Activated CD4-positive, CD25-positive, alpha-beta regulatory T cell treated with anti-CD3 and anti-CD28 coated beads, Interleukin-2, amount 50 U/mL, for 72 hours (primary cell): ENCODE measurements at places on chromosomes 5 and 9.
A peak's percentile ranks its signal among the peaks of the same experiment; 100 is the strongest.

GRCh38 chr5:160978944-160979343 is 126.9 kb upstream of the ATP10B start:
- DNase-seq, result no peak

DNA sequence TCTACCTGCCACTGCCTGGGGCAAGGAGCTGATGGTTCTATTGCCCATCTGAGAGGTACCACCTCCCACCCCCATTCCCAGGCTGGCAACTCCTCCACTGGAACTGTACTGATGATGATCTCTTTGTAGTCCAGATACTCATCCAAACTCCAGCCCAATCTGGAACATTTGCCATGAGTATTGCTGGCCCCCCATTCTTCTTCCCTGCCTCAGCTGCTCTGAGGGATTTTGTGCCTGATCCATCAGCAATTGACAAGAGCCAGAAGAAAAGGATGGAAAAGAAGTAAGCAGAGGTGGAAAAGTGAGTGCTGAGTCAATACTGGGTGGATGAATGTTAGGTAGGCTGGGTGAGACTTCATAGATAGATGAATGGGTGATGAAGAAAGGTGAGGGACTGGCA is 101.2 kb downstream of the NMUR2 start:
- no peak for DNase-seq

DNA sequence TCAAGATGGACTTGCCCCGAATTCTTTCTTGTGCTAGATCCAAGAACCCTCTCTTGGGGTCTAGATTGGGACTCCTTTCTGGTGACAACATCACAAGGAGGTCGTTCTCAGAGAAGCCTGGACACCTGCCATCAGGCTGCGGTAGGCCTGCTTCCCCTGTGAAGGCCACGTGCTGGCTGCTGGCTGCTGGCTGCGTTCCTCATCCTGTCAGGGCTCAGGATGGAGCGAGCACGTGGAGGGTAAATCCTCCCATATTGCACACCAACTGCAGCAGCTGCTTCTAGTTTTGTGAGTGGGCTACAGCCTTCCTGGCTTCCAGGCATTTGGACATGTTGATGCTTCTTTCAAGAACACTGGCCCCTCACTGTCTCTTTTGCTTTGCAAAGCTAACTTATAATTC is 95.6 kb downstream of the HSPA4 start:
- DNase-seq, result no peak

- DNase-seq, result no peak
Measured at GRCh38 chr5:145222622-145223021, 612.5 kb downstream of the PRELID2 start.

DNA sequence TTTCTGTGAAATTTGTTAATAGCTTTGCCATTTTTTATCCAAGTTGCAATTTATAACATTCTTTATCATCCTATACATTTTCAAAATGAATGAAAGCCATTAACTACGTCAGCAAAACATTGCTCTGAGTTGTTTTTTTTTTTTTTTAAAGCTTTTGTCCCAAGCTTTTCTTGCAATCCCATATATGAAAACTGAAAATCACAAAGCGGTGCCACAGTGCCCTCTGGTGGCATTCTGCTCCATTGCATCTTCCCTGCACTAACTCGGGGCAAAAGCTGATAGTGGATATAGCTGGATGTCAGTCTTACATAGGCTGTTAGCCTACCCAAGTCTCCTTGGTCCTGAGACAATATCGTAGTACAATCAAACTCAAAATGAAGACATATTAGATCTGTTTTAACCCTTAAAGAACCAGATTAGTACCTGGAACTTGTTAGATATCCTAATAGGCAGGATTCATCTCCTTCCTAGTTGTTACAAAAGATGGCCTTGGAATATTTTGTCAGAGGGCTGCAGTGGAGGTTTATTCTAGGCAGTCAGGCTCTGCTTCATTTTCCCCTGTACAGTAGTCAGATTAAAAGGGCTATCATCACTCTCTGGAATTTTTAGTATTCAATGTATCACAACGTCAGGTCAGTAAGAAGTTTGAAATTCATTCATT is 669.9 kb downstream of the PTPRD start:
- peak; percentile 53 for DNase-seq

DNA sequence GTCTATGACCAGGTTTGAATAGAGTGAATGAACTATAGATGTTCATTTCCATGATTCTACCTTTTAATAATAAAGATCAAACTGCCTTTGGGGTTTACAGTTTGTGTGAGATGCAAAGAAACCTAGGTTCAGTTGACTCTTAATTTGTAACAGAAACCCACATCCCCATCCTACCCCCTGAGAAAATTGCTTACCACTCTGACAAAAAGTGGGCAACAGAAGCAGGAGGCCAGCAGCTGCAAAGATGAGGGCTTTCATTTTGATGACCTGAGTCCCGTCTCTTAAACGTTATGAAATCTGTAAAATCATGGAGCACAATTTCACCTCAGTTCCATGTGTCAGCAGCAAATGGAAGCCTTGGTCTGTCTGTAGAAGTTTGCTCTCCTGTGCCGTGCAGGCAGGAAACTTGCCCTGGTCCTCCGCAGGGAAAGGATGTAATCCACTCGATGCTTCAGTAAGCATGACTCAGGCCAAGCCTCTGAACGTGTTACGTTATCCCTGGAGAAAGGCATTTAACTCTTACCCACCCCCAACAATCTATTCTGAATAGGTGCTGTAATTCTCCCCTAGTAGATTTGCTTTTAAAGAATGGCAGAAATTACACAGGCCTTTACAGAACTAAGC is at the start of gene F2RL2:
Gene F2RL2, minus strand, starts transcription at position 431 of the 624 bp plus-strand sequence. Its CDS starts 173 bp downstream, at position 258.
- DNase-seq, result no peak

DNA sequence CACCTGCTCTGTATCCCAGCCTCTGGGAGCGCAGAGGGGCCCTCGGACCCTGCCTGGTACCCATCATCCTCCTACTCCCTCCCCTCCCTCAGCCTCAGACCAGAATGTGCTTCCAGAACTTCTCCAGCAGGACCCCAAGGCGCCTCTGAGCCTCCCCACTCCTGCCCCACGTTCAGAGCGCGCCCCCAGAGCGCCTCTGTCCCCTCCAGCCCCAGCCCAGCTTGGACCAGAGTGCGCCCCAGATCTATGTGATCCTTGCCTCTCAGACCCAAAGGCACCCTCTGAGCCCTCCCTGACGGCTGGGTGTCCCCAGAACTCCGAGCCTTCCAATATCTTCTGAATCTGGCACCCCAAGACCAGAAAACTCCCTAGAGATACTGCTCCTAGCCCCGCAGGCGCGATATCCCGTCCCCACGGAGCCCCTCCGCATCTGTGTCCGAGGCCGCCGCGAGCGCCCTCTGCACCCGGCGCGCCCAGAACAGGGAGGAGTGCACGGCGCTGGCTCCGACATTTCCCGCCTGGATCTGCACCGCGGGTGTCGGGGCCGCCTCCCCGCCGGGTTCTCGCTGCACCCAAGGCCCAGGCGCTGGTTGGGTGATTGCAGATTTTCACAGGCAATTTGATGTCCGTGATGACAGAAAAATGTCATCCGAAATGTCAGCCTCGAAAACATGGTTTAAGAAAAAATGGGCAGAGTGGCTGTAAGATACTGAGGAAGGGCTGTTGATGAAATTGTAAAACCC is 522 bp downstream of the BHMT start:
- DNase-seq, result no peak

DNA sequence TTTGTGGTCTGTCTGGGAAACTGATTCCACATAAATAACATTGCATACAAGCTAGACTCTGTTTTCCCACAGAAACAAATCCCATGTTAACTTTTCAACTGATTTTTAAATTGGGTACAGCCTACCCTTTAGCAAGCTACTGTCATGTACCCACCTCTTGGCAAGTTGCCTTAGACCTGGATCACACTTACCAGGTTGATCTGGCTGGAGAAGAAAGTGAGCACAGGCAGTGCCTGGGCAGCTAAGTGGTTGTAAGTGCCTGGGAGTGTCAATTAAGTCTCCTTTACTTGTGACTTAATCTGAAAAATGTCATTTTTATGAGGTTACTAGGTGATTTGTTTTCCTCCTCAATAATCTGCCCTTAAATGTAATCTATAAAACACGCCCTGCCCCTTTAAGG is 336.4 kb downstream of the ARL15 start:
- DNase-seq, result no peak

- no peak for DNase-seq
Measured at GRCh38 chr5:68730979-68731654, 362.7 kb upstream of the SLC30A5 start.

- DNase-seq, result no peak
Measured at GRCh38 chr5:122863240-122863639, 17.8 kb downstream of the SNX24 start.

DNA sequence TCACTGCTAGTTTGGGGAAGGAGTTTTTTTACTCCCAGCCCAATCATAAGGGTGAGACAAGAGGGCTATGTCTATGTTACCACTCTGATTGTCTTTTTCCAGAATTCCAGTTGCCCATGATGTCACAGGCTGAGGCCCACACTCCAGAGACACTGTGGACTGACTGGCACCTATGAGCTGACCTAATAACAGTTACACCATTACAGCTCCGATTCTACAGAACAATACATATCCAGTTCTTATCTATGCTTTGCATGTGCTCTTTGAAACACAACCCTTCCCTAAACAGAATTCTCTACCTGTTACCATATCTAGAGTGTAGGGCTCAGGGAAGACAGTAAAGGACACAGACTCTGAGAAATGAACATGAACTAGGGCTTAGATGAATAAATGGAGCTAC is 45.7 kb upstream of the ALDOB start:
- DNase-seq, result no peak

- no peak for DNase-seq
Measured at GRCh38 chr9:87643107-87643650, 82.7 kb upstream of the CTSL start.

- DNase-seq, result no peak
Measured at GRCh38 chr5:171137768-171138525, 171.1 kb upstream of the TLX3 start.

DNA sequence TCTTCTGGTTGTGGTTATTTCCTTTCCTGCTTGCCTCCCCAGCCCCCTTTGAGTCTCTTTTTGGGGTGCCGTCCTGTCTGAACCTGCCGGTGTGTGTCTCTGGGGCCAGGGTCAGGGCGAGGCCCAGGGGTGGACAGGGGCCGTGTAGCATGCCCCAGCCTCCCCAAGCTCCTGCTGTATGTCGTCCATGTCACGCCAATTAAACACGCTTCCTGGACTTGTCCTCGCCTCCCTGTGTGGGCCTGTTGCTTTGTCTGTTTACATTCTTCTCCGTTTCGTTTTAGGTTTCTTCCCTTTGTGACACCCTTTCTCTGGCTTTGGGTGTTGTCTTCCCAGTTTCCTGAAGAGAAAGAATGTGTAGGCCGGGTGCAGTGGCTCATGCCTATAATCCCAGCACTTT is 28.5 kb upstream of the HMCN2 start:
- no peak for DNase-seq

DNA sequence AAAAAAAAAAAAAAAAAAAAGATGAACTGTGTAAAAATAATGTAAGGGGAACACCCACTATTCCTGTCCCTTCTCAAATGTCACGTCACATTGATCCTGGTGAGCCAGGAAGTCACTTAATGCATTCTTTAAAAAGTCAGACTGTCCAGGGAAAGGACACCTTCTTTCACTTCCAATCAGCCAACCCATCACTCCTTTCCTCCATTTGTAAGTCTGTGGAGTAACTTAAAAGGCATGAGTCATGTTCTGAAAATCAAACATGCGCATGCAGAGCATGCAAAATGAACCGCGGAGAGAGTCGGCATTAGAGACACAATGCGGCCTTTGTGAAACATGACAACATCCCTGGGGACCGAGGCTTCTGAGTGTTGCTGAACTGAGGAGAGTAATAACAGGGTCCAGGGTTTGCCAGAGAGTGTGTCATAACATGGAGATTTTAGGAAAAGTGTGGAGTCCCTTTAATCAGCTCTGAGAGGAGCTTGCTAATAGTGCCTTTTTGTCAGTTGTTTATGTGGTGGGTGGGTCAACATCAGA is 77.6 kb upstream of the SEMA6A start:
- DNase-seq, result no peak

- DNase-seq, result no peak
Measured at GRCh38 chr9:34746526-34746925, 36.6 kb upstream of the CCL21 start.

DNA sequence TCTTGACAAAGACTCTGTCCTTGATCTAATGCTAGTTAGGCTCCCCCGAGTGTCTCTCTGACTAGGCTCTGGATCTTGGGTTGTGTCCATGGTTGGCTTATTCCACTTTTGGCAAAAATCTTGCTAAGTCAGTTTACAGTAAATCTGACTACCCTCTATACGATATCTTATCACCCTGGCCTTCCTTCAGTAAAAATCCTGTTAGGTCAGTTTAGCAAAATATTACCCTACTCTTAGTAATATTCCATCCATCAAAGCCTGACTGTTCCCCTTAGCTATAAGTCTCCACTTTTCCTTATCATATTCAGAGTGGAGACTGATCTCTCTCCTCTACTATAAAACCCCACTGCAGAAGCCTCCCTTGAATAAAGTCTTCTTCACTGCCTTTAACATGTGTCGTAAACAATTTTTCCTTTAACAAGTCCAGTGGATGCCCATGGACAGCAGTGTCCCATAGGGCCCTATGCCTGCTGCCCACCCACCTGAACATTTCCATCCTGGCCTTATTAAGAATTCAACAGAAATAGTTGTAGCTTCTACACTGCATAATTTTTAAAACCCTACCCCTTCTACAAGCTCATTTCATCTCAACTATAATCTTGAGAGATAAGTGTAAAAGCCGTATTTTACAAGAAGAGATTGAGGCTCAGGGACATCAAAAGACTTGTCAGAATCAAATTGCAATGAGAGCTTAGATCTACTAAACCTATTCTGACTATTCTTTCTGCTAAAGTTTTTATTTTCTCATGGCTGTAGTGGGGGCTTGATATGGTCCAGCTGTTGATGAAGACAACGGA is 22.3 kb downstream of the MINAR2 start:
- no peak for DNase-seq

GRCh38 chr5:102628441-102629175 is 126.5 kb upstream of the PAM start:
- no peak for DNase-seq

DNA sequence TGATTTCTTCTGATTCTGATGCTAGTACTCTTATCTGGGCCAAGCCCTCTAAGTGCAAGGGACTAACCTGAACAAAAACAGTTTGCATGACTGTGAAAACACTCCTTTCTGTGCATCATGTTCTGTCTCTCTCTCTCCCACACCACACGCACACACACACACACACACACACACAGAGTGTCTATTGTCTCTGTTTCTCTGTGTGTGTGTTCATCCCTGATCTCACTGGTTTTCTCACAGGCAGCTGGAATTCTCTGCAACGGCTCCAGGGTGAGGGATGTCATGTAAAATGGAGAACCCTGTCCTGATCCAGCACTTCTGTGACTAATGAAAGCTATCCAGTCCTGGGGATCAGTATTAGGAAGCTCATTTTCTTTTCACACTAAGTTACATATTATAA is 453.1 kb upstream of the RGMB start:
- no peak for DNase-seq

GRCh38 chr5:136979131-136979530 is 520.0 kb downstream of the SPOCK1 start:
- no peak for DNase-seq

DNA sequence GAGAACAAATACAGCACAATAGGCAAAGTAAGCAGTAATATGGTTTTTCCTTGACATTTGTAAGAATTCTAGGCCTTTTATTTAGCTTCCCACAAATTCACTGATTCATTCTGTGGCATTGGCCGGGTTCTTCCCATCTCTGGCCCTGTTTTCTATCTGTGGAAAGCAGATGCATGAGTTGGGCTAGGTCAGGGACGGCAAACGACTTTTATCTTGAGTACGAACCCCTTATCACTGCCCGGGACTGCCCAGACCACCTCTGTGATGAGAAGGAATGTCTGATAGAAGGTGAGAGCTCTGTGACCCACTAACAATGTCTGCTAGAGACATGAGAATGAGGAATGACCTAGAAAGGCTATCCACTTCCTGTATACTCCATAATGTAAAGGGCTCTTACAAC is 35.4 kb upstream of the ADAM19 start:
- no peak for DNase-seq

- DNase-seq, result no peak
Measured at GRCh38 chr9:81621118-81621517, 68.2 kb downstream of the TLE1 start.
